CD8-positive, alpha-beta memory T cell (primary cell): ENCODE measurements at places on chromosomes 16 and 17. TPM values are rescaled to one million over a fixed set of nuclear protein-coding genes. Genes with fewer than 3 reads are reported as not detected.

GRCh38 chr17:77528516-77529327 is 388.0 kb downstream of the SEC14L1 start:
- DNase-seq: no peak

DNA sequence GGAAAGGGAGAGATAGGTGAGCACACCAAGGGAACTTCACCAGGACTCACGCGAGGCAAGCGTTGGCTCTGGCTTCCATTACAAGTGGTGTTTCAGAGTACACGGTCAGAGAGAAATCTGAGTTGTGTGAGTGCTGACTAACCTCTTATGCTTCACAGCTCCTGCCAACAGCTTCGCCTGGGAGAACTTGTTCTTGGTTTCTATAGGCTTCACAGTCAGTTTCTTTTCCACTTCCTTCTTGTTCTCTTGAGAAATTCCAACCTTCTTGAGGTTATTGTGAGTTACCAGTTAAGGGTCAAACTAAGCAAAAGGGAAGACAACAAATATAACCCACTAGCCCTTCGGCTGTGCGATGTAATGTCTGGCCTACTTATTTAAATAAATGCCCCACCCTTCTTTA is 18.9 kb downstream of the PSME3IP1 start:
- no peak for DNase-seq

The VTN gene
- total RNA-seq: 0.57 TPM

GRCh38 chr16:86459266-86459665 is 51.1 kb upstream of the FOXF1 start:
- no peak for DNase-seq

- peak; percentile 48 for DNase-seq
These were observed 2.1 kb upstream of the ZSCAN10 start for GRCh38 chr16:3101018-3101840.

The PRAC1 gene
- total RNA-seq: not detected

DNA sequence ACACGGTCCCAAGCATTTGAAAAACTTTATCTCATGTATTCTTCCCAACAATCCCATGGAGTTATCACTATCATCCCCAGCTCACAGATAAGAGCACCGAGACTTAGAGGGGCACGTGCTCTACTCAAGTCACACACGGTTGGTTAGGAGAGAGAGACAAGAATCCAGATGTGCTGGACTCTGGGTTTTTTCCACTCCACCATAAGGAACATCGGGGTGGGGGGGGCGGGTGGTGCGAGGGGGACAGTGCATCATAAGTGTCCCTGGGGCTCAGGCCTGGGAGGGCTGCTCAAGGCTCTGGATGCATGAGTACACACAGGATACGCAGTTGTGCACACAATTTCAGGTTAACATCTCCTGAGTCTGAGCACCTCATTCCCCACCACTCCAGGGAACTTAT is 7.4 kb downstream of the CDC42EP4 start:
- DNase-seq: no peak
